ENCODE measurements at places on chromosomes 7 and 10.

DNA sequence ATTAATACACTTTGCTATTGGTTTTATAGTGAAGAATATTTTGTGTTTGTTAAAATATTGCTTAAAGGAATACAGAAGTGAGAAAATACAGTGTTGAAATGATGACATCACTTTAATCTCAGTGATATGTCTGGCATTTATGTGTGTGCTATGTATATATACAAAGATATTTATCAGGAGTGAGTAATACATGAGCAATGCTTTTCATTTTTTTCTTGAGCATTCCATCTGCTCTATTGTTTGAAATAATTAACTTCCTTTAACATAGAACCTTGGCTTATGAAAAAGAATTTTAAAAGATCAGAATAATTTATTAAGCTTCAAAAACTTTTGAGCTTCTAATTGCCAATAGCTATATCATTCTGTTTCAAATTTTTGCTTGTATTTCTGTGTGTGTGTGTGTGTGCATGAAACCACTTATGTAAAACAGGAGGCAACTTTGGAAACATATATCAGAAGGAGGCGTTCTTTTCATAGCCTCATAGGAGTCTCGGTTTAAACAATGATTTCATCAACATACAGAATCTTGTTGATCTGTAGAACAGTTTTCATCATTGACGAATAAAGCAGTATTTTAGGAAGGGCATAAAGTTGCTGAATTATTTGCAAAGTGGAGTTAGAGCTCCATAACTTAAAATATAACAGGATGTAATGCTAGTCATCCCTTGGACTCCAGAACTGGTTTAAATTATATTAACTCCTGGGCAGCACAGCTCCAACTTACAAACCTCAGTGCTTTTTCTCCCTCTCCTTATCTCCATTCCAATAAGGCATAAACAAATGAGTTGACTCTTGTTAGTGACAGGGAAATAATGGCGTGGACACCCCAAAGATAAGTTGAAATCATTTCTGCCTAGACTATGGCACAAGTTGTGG is 228.4 kb upstream of the DGKB start:
- no peak for DNase-seq

DNA sequence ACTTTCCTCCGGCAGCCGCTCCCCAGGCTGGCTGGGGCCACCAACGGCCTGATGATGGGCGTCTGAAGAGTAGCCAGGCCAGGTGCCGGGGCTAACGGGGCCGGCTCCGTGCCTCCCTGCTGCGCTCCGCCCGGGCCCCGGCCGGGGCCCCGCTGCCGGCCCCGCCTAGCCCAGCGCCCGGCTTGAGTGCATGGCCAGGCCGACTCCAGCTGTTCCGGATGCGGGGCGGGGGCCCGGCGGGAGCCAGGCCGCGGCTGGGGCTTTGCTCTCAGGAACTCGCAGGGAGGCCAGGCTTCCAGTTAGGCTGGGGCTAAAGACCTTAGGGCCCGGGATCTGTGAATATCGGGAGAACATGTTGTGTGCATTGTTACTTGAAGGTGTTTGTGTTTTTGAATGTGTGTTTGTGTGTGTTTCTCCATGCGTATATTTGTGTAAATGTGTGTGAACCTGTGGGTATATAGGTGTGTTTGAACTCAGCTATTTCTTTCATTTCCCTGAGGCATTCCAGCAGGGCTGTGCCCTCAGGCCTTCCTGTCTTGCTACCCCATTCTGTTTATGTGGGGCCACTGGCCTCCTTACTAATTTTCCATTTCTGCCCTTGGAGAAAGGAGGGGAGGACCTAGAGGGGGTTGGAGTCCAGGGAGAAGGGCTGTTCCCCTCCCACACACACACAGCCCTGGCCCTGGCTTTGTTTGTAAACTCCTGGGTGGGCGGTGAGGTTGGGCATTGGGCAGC is 1.1 kb upstream of the LBX1 start:
- no peak for DNase-seq

DNA sequence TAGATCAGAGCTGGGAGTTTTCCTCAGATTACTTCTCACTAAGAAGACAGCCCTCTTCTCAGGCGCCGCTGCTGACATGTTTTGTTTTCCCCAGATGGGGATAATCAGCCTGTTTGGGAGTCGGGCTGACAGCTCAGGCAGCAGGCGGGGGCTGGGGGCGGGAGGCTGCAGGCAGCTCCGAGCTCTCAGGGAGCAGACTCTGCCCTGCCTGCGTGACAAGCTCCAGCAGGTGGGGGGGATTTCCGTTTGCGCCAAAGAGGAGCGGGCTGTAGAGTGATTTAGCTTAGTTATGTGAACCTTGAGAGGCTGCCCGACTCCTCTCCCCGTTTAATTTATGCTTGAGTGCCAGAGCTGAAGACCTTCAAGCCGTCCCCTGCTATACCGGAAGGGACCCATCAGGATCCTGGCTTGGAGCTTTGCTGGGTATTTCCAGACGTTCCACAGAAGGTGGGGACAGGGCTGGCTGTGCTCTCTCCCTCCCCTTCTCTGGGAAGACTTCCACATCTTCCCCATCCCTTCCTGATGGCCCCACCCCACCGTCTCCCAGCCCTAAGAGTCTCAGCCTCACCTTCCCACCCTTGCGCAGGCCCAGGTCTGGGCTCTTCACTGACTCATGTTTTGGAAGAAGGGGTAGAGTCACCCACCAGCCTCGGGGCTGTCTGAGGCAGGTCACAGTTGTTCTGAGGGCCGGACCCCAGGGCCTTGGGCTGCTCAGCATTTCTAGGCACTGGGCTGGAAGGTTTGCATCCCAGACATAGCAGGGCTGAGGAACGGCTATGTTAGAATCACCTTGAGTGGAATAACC is 24.7 kb upstream of the ADCYAP1R1 start:
- no peak for DNase-seq

DNA sequence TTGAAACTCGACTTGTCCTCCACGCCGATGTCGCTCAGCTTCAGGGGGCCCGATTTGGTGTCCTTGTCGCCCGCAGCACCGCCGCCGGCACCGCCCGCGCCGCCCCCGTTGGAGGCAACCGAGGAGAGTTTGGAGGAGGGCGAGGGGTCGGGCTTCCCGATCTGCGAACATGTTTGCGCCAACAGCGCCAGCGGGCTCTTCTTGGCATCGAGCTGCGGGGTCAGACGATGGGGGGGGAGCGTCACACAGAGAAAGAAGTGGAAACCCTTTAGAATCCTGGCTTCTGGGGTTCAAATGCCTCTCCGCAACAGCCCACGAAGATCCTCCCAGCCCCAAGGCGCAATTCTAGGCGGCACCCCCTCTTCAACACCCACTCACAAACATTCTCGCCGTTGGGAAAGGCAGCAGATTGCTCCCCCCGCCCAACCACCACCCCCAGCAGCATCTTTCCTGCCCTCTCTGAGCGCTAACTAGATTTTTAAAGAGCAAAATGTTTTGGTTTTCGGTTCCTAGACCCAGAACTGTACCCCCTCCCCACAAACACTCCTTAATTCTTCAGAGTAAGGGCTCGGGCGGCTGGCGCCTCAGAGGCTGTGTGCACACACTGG is 1.3 kb downstream of the ZNF503 start:
- no peak for DNase-seq

DNA sequence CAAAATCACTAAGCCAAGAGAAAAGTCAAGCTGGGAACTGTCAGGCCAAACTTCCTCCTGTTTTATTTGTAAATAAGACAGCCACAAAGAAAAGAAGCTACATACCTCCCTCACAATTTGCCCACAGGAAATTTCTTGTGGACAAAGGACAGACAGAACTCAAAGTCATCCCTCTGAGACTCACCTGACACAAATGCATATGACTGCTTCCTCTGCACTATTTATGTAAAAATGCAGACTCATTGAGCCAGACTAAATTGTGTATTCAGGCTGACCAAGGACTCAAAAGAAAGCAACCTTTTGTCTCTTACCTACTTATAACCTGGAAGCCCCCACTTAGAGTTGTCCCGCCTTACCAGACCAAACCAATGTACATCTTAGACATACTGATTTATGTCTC is 11.8 kb downstream of the TOMM7 start:
- DNase-seq = no peak
